ENCODE measurements at places on chromosomes 16 and 17. TPM values are rescaled to one million over a fixed set of nuclear protein-coding genes. Genes with fewer than 3 reads are reported as not detected.

- no peak for DNase-seq
These were observed 4.9 kb downstream of the ZNF768 start for GRCh38 chr16:30521476-30521872.

GRCh38 chr16:88634141-88634993, 4.0 kb upstream of the IL17C start:
- peak; percentile 35 for DNase-seq

DNA sequence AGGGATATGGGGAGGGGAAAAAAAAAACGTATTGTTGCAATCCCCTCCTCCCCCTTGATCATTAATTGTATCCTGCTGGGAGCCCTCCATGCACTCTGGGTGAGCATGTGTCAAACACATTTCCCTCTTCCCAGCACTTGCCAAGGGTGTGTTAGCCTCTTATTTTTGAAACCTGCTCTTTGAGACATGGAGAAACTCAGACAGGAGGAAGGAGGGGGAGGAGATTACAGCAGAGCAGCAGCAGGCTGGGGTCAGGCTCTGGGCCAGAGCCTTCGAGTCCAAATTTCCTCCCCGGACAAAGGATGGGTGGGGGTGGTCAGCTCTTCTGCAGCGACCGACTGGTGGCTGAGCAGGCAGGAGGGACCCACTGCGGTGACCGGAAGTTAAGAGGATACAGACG, 64.7 kb downstream of the SOX9 start:
- no peak for DNase-seq

DNA sequence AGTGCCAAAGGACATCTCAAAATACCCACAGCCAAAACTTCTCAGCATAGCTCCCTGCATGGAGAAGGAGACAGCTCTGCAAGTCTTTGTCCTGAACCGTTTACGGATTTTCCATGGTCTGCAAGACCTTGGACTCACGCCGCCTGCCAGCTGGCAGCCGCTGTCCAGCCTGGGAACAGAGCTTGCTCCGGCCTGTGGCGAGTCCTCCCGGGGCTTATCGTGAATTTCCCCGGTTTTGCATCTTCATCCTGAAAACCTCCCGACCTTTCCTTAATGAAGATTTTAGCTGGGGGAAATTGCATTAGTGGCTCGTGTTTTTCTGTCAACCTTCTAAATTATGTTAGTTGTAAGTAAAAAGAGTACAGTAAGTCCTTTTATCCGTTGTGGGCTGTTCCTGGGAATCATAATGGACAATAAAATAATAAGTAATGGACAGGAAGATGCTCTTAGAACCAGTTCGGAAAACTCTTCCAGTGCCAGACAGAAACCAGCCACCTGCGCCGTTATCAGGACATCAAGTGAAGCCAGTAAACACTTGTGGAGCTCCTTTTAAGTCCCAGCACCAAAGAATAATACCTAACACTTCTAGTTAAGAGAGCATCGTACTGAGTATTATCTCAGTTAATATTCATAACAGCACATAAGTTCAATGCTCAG, 112.4 kb upstream of the NOL11 start:
- DNase-seq = peak; percentile 15

DNA sequence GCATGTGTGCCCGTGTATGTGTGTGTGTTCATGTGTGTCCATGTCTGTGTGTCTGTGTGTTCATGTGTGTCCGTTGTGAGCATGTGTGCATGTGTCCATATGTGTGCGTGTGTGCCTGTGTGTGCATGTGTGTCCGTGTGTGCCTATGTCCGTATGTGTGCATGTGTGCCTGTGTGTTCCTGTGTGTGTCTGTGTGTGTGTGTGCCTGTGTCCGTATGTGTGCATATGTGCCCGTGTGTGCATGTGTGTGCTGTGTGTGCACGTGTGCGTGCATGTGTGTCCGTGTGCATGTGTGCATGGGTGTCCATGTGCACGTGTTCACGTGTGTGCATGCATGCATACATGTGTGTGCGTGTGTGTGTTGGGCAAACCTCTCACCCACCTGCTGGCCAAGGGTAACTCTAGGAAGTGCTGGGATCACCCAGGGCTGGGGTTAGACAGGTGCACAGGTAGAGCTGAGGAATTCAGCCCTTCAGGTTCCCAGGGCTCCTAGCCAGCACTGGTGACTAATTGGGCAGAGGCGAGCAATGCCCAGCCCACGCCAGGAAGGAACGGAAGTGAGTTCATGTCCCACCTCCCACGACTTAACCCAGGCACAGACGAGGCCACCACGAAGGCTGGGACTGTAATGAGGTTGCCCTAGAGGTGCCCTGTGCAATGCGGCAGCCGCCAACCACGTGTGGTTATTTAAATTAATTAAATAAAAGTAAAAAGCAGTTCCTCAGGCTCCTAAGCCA, 8.2 kb upstream of the CSNK1D start:
- DNase-seq = no peak

DNA sequence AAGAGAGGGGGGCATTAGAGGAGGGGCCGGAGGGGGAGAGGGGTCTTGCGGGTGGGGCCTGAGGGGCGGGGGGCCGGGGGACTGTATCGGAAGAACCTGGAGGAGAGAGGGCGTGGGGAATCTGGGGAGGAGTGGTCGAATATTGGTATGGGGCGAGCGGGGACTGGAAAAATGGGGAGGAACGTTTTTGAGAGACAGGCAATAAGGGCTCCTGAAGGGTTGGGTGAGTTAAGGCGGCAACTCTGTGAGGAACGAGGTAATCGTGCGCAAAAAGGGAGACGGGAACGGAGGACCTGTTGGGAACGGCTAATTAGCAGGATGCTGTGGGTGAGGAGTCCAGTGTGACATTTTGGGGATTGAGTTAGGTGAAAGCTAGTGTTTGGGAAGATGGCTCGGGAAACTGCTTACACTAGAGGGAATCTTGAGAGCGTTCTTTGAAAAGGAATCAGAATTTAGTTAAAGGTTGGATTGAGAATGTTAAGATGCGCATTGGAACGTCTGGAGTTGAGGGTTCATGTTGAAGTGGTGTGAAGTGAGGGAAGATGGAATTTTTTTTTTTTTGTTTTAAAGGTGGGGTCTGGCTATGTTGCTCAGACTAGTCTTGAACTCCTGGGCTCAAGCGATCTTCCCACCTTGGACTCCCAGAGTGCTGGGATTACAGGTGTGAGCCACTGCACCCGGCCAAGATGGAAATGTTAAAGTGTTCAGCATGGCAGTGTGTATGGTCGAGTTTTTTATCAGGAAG, 662 bp downstream of the WIPF2 start:
- DNase-seq = peak; percentile 63

- DNase-seq = peak; percentile 53
These were observed 70.5 kb downstream of the GAS7 start for GRCh38 chr17:10127819-10128425.

- no peak for DNase-seq
These were observed 205.4 kb upstream of the KCNJ16 start for GRCh38 chr17:69869667-69870066.

GRCh38 chr17:17763136-17763535, 73.7 kb downstream of the SREBF1 start:
- DNase-seq = peak; percentile 57

GRCh38 chr17:27808628-27809027, 8.3 kb upstream of the NOS2 start:
- no peak for DNase-seq

- no peak for DNase-seq
These were observed 258.2 kb upstream of the HSBP1 start for GRCh38 chr16:83549316-83550182.

DNA sequence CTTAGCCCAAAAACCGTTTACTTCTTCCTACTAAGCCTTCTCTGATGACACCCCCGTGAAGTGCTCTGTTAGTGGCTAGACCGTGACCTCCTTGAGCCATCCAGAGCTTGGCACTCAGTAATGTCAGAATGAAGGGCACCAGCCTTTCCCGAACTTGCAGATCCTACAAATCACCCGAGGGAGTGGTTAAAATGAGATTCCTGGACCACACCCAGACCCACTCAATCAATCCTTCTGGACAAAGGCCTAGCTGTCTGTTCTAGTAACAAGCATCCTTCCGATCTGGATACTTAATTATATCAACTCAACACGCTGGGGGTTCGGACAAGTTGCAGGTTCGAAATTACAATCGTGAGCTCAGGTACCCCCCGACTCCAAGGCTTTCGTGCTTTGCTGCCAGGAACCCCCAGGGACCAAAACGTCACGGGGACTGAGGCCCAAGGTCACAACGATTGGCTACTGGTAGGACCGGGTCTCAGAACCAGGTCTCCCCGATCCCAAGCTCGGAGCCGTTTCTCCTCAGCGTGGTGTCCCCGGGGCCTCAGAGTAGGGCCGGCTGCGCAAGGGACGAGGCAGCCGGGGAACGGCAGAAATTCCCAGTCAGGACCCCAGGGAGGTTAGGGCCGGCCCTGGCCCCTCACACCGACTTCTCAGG, 527 bp downstream of the CIAPIN1 start:
- peak; percentile 37 for DNase-seq

DNA sequence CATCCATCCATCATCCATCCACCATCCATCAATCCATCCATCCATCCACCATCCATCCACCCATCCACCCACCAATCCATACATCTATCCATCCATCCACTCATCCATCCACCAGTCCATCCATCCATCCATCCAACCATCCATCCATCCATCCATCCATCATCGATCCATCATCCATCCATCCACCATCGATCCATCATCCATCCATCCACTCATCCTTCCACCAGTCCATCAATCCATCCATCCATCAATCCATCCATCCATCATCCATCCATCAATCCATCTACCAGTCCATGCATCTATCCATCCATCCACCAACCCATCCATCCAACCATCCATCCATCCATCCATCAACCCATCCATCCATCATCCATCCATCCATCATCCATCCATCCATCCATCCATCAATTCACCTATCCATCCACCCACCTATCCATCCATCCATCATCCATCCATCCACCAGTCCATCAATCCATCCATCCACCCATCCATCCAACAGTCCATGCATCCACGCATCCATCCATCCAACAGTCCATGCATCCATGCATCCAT, 39.3 kb upstream of the SSTR5 start:
- no peak for DNase-seq

DNA sequence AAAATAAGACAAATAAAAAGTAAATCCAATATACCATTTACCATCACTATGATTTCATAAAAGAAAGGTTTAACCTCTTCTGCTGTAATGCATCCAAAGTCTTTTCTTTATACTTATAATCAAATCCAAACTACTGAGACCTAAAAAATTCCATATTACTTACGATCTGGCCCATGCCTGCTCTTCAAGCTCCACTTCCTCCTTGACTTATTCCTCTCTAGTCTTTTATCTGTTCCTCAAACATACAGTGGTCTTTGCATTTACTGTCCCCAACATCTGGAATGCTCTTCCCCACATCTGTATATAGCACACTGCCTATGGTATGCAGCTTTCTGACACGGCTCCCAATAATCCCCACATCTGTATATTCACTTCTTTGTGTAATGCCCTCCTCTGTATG, 33.8 kb downstream of the PCTP start:
- DNase-seq = no peak

DNA sequence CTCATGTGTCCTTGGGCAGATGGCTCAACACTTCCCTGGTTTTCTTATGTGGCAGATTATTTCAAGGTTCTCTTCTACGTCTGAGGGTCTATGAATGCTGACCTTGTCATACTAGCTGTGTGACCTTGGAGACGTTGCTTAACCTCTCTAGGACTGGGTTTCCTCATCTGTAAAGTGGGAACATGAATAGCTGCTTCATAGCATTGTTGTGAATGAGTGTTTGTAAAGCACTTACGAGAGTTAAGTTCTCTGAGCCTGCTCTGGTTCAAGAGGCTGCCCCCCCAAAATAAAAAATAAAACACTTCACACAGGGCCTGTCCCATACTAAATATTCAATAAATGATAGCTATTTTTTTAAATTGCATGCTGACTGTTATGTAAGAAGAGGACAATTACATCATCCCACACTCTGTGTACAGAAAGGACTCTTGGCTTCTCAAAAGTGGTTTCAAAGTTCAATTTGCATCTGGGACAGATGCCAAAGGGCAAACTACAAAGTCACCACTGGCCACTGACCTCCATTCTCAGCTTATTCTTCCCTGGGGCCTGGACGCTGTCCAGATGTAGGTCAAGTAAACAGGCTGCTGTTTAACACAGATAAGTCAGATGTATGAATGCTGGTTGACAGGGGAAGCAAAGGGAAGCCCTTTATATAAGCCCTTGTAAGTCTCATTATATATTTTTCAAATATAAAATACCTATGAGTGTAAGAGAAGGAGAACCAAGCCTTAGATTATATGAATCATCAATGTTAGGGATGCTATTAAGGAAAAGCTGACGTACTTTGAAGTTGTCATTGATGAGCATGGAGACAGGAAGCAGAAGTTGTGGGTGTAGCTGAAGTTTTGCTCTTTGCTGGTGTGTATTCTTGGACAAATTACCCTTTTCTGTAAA, 15.4 kb upstream of the NDEL1 start:
- DNase-seq = peak; percentile 89

DNA sequence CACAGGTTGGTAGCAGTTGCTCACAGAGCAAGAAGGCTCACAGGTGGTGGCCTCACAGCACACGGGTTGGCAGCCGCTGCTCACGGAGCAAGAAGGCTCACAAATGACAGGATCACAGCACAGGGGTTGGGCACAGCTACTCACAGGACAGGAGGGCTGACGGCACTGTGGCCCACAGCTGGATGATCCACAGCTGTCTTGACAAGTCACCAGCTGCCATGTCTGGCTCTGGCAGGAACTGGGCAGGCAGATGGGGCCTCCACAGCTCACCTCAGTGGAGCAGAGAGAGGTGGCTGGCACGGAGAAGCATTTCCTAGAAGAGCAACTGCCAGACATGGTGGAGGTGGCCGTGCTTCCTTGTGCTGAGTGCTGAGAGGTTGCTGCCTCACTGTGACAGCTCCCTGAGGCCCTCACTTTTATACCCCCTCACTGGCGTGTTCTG, at the start of gene KRTAP16-1:
Gene KRTAP16-1 (minus strand): TSS at position 392 of the 442 bp plus-strand sequence. CDS start 56 bp downstream, at position 336.
- DNase-seq = no peak

DNA sequence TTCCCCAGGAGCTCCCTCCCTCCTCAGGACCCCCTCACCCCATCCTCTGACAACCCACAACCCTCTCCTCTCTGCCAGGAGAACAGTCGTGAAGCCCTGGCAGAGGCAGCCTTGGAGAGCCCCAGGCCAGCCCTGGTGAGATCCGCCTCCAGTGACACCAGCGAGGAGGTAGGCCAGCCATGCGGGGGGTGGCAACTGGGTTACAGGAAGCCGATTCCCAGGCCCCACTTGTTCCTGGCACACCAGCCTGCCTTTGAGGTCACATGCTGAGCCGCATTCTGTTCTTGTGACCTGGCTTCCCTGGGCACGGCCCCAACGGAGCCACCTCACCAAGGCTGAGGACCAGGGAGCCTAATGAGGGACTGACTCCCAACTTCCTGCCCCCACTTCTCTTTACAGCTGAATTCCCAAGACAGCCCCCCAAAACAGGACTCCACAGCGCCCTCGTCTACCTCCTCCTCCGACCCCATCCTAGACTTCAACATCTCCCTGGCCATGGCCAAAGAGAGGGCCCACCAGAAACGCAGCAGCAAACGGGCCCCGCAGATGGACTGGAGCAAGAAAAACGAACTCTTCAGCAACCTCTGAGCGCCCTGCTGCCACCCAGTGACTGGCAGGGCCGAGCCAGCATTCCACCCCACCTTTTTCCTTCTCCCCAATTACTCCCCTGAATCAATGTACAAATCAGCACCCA, 7.9 kb downstream of the NAT9 start:
- peak; percentile 29 for DNase-seq

- DNase-seq = peak; percentile 38
These were observed at the start of gene RNF213 for GRCh38 chr17:80260791-80261158. Gene RNF213 (plus strand): TSS chr17:80260852. CDS start chr17:80263682, 2,830 bp downstream.

GRCh38 chr17:9672266-9672665, 26.9 kb downstream of the USP43 start:
- DNase-seq = no peak

The COA3 gene
- 83.3 TPM for total RNA-seq

The ARMC5 gene
- 8.7 TPM for total RNA-seq

The CA10 gene
- not detected for total RNA-seq

The HSPB9 gene
- not detected for total RNA-seq

The SRCIN1 gene
- under 0.01 TPM for total RNA-seq

The PIMREG gene
- total RNA-seq = 10.5 TPM

Data from lung microvascular endothelial cell (primary cell).